Stimulated activated CD4-positive, alpha-beta T cell treated with anti-CD3 and anti-CD28 coated beads, Interleukin-1b, Interleukin-23, amount 100 ng/mL, for 1 hour (primary cell): ENCODE measurements at places on chromosomes 7 and 10.

- DNase-seq = no peak
Observed at GRCh38 chr7:49850921-49851613, 77.6 kb downstream of the VWC2 start.

- DNase-seq = no peak
Observed at GRCh38 chr10:72355214-72355555, 466 bp upstream of the DNAJB12 start.

DNA sequence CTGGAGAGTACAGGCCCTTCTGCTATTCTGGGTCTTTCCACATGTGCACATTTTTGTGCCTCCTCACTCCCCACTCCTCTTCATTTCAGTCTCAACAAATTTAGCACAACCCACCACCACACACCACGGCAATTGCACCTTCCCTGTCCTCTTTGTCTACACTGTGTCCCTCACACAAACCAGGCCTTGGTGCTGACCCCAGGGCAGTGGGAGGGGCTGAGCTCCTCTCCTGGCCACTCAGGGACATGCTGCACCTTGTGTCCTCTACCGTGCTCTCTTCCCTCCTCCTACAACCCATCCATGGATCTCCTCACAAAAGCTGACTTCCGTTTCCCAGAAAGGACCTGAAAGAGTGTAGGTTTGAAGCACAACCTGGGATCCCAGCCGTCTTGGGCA is 90.9 kb upstream of the IKZF1 start:
- DNase-seq = no peak

GRCh38 chr10:48353246-48353645 is 46.8 kb downstream of the MAPK8 start:
- DNase-seq = no peak

GRCh38 chr10:27504808-27505460 is 830 bp downstream of the RAB18 start:
- no peak for DNase-seq

DNA sequence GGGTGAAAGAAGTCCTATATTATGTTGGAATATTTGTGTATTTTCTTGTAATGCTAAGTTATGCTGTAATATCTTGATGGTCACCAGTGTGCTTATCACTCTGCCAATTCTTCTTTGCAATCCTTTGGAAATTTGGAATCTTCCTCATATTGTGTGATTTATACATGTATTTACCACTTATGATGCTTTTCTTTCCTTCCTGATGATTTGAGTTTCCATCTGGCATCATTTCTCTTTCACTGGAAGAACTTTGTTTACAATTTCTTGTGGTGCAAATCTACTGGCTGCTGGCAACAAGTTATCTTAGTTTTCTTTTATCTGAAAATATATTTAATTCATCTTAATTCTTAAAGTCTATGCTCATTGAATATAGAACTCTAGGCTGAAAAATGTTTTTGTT is 29.2 kb downstream of the CFAP69 start:
- DNase-seq = no peak

DNA sequence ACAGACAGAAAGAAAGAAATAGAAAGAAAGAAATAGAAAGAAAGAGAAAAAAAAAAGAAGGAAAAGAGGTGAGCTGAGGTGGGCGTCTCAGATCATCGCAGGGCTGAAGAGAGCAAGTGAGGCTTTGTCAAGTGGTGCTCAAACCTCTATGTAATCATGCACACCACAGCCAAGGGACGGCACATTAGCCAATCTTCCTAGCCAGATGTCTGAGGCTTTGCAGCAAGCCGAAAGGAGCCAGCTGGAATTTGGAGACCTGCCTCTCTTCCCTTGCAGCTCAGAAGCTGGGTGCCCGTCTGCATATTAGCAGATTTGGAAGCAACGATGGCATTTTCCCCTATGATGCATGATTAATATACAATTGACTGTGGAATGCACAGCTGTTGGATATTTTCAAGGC is 52.5 kb downstream of the ADRA2A start:
- no peak for DNase-seq

- no peak for DNase-seq
Observed at GRCh38 chr7:33336820-33337219, 207.5 kb downstream of the BBS9 start.

DNA sequence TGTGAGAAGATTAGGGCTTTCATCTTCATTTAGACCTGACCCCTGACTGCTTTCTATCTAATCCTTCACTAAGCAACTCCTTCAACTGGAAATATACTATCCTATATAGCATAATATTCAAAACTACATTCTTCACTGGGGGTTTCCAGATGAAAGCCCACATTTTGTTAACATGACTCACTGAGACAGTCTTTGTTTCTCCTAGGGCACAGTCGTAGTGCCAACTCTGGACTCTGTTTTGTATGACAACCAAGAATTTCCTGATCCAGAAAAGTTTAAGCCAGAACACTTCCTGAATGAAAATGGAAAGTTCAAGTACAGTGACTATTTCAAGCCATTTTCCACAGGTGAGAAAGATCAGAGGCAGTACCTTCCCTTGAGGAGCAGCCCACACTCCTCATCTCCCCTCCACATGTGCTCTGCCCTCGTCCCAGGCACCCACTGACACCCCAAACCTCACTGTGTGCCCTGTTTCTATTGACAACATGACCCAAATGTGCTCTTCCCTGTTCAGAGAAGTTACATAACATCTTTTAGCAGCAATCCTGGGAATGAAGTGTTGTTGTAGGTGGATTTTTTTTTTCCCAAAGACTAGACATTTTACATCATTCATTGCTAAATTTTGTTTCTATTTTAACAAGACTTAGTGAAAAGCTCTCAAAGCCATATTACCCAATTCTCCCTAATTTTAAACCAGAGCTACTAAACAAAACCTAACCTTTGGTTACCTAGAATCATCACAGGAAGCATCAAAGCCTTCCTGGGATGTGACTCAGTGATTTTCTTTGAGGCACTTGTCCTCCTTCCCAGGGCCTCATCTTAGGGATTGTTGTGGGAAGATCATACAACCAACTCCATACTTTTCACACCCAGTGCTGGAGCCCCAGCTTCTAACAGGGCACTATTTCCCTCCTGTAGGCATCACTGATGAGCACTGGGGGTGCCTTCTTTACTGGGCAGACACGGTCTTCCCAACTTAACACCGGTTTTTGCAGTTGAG is 10.7 kb downstream of the CYP2E1 start:
- DNase-seq = no peak

DNA sequence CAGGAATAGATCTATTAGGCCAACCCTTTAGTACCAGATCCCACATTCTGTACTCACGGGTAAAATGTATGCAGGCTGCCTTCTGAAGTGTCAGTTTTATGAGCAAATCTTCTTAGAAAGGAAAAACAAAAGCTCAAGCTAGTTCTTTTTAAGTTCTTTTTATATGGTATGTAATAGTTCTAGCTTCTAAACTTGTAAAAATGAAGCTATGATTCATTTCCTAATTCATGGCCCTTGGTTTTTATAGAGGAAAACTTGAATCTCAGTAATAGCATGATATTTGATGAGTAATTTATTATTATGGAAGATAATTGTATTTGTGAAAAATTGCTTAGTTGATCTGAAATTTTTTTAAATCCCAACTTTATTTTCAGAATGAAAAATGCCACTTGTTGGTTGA is 54.3 kb downstream of the SLK start:
- DNase-seq = no peak

- no peak for DNase-seq
Observed at GRCh38 chr7:136070736-136071505, 93.8 kb upstream of the MTPN start.

GRCh38 chr10:61385231-61386001 is 67.8 kb downstream of the TMEM26 start:
- DNase-seq = no peak

GRCh38 chr10:69411476-69411875 is 5.2 kb downstream of the TACR2 start:
- no peak for DNase-seq

GRCh38 chr10:112526139-112526538 is 79.1 kb downstream of the VTI1A start:
- DNase-seq = no peak
